ENCODE measurements at places on chromosomes 11 and 22.

- no peak for DNase-seq
Measured at GRCh38 chr11:17739945-17740338, 5.4 kb downstream of the KCNC1 start.

DNA sequence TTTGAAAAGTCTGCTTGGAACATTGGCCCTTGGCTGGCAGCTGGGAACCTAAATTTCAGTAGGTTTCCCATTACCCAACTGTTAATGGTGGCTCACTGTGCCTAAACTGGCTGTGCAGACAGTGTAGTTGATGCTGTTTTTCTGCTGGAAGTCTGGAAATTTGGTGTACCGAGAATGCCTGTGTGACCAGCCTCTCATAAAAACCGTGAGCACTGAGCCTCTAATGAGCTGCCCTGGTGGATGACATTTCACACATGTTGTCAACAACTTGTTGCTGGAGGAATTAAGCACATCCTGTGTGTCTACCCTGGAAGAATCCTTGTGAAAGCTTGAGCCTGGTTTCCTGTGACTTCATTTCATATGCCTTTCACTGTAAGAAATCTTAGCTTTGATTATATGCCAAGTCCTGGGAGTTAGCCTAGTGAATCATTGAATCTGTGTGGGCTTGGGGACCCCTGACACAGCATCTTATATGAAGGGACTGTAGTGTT lies 131.1 kb downstream of the LDLRAD3 start:
- DNase-seq, result no peak

DNA sequence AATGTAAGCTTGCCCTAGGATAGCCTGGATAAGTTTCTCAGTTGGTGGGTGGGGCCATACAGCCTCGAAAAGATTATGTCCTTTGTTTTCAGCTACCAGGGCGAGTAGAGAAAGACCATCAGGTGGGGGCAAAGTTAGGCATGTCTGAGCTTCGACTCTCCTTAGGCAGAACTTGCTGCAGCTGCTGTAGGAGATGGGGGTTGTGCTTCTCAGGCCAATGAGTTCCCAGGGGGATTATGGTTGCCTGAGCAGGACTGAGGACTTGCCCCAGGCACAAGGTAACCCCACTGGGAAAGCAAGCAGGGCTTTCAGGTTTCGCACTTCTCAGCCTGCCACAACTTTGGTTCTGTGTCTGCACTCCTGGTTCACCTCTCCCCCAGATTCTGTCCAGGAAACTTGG lies 173.4 kb upstream of the SESN3 start:
- DNase-seq, result no peak

DNA sequence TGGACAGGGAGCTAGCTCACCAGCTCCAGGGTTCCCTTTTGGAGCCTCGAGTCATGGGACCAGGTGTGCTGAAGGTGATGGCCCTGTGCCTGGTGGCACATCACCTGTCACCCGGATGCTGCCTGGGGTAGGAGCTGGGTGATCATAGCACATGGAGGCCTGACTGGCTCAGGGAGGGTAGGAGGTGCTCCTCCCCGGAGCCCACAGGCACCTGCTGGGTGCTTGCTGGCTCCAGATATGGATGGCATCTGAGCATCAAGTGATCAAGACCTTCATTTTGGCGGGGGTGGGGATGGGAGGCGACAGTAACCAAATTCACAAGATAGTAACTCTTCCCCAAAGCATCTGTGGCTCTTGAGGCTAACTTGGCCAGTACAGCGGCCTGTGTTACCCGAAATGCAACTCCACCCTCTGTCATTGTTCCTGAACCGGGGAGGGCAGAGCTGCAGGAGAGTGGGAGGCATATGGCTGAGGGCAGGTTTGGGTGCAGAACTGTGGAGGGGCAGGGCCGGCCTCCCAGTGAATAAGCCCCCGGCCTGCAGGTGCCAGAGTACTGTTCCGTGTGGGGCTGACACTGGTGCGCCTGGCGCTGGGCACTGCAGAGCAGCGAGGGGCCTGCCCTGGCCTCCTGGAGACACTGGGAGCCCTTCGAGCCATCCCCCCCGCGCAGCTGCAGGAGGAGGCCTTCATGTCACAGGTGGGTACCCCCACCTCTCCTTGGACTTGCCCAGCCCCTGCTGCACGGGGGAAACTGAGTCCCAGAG lies 4.7 kb downstream of the TBC1D10C start:
- no peak for DNase-seq

DNA sequence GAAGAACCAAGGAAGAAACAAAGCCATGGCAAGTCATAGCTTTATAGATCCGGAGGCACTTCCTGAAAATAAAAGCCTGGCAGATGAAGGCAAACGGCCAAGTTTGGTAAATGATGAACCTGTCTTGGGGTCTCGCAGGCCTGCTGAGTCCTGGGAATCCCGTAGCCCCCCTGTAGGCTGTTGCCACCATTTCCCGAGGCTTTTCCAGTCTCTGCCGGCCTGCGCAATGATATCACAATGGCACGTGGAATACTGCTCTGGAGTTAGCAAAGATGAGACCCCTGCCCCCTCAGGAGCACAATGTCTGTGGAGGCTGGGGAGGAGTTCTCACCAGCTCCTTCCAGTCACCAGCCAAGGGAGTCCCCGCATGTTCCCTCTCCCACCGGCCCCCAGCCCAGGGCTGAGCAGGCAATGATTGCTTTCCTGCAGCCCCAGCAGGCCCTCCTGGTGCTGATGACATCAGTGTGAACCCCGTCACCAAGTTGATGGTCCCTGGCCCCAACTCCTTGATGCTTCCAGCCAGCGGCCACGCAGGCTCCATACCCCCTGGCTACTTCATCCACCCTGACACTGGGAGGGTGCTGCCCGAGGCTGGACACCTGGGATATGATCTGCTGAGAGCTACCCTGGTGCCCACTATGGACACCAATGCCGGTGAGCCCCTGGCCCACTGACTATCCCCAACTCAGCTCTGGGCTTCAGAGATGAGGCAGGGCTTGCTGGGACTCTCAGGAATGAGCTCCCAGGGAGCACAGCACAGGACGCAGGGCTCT lies 55.9 kb downstream of the BTG4 start:
- no peak for DNase-seq

GRCh38 chr11:8934742-8935488 lies 2.2 kb upstream of the C11orf16 start:
- no peak for DNase-seq

- DNase-seq, result no peak
Measured at GRCh38 chr11:43735961-43736360, 55.4 kb downstream of the HSD17B12 start.

DNA sequence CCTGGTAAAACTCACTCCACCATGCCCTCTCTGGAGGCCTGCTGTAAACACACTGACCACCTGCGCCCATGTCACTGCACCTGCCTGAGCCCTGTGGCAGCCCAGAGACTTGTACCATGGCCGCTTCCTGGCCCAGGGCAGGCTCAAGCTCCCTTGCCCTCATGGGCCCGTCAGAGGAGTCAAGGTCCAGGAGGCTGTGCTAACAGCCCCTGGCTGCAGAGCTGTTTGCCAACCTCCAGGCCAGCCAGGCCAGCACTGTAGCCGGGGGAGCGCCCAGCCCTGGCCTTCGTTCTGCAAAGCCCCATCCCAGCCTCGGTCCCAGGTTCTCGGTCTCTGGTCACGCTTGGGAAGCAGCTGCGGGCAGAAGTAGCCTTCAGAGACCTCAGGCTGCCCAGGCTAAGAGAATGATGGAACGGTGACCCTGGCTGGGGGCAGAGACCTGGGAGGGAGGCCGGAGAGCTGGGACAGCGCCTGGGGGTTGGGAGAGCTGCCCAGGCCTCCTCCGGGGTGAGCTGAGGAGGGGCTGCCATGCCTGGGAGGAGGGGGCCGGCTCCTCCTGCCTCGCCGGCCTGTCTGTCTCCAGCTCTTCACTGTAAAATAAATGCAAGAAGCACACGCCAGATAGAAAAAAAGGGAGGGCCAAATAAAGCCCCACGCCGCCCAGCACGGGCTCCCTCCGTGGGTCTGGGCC lies 11.9 kb upstream of the TCF20 start:
- no peak for DNase-seq

Data from K562 (cell line).